Kidney tubule cell (primary cell): ENCODE measurements at places on chromosomes 1 and 21.

- DNase-seq: no peak
Observed at GRCh38 chr1:156643049-156643777, 1.3 kb downstream of the BCAN start.

DNA sequence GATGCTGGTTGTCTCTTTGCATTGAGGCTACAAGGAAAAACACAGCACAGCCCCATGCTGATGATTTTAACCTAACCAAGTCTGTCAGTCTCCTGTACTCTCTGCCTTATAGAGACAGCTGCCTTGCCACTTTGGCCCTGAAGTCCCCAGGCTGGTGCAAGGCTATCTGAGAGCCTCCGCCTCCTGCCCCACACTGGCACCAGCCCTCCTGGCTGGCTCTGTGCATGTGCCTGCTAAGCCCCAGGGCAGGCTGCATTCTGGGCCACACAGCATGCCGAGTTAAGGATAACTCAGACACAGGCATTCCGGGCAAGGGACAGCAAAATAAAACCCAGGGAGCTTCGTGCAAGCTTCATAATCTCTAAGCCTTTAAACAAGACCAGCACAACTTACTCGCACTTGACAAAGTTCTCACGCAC, 910 bp downstream of the RUNX1 start:
- peak; percentile 49 for DNase-seq

DNA sequence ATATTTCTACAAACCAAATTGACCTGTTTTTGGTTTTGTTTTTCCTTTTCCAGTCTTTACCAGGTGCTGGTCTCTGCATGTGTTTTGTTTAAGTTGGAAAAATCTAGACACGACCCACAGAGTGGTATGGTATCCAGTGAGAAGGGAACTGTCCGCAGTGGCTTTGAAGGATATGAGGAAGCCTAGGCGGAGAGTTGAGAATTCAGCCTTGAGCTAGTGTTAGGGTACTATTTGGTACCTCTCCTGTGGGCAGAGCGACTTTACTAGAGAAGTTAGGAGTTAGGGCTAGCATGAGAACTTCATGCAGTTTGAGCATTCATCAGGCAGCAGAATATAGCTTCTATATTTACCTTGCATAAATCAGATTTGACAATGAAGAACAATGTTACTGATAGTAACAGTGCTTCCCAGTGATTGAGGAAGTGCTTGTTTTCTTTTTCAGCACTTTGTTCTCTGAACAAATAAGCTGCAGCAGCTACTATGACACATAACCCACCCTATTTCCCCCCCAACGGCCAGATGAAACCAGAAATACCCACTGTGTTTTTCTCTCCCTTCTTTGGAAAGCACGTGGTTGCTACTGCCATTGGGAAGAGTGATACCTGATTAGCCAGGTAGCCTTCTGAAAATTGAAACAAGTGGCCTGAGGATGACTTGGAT, 19.0 kb downstream of the MRPS6 start:
- peak; percentile 20 for DNase-seq

DNA sequence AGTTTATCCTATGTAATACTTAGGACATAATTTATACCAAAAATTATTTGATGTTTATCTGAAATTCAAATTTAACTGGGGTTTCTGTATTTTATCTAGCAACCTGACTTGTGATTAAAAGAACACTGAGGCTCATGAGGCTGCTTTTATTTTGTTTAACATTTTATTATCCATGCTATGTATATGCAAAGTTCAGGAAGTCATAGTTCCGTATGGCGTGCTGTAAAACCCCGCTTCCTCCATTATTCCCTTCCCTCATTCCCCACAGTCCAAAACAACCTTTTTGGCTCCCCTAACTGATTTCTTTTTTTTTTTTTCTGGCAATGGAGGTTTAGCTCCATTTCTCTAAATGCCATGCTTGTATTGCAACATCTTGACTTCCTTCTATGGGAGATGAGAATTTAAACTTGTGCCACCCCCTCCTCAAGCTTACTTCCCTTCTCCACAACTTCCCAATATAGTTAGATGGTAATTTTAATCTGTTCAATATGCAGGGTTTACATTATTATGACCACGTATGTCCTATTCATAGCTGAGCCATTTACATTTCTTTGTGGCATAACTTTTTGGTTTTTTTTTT, 138.0 kb upstream of the DNAH14 start:
- no peak for DNase-seq

DNA sequence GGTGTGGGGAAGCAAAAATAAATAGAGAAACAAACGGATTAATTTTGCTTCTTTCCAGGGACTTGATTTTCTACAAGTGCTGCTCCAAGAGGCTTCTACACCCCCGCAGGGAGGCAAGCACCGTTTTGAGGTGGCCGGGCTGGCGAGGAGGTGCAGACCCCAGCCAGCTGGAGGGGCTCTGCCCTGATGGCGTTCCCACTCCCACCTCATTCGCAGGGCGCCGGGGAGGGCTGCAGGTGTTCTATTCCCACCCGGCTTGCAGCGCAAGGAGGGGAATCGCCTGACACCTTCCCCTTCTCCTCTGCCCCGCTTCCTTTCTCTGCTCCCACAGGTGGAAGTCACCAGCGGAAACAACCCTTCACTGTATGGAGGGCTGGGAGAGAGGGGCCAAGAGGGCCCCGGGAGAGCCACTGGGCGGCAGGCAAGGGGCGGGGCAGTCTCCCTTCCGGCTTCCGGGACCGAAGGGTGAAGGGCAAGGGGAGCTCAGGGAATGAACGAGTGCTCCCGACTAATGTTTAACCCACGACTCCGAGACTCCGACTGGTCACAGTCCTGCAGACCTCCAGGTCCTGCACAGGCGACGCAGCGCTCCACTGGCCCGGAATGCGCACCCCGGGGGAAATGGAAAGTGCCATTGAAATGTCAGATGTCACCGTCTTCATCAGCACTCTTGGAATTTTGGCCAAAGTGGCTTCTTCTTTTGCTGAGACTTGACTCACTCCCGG, 29.1 kb downstream of the TEX35 start:
- DNase-seq: peak; percentile 85
